ENCODE measurements at places on chromosomes 7 and 10. TPM values are rescaled to one million over a fixed set of nuclear protein-coding genes. Genes with fewer than 3 reads are reported as not detected.

DNA sequence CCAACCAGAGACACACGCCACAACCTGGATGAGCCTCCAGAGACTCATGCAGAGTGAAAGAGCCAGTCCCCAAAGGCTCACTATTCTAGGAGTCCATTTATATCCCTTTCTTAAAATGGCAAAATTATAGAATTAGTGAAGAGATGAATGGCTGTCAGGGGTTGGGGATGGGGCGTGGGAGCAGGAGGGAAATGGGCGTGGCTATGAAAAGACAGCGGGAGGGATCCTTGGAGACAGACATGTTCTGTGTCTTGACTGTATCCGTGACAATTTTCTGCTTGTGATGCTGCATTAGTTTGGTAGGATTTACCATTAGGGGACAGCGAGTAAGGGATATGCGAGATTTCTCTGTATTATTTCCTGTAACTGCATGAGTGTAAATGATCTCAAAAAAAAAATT is 33.0 kb downstream of the FAM53B start:
- no peak overlapping the region for H3K4me3 ChIP-seq
- DNase-seq = no peak
- no peak overlapping the region for H3K27ac ChIP-seq
- H3K36me3 ChIP-seq = no peaks in the 10 kb centered on the region
- peaks cover 52% of the 10 kb centered on the region for H3K4me1 ChIP-seq

Gene TMEM176A
- total RNA-seq = 2.0 TPM

DNA sequence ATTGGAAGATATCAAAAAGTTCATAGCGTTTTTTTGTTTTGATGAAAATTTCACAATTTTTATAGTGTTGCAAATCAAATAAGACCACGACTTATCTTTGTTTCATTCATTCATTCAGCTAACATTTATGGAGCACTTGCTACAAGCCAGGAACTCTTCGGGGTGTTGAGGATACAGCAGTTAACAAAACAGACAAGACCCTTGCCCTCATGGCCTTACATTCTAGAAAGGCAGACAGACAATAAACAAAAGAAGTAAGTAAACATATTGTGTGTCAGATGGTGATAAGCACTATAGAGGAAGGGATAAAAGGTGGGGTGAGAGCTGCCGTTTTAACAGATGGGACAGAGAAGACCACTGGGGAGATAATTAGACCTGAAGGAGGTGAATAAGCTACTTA is 41.6 kb upstream of the GSAP start:
- no peaks in the 10 kb centered on the region for H3K27me3 ChIP-seq
- no peak overlapping the region for H3K27ac ChIP-seq
- no peak overlapping the region for H3K4me3 ChIP-seq
- no peak for DNase-seq

GRCh38 chr7:101094376-101094775 is 9.1 kb downstream of the TRIM56 start:
- peaks cover 7% of the 10 kb centered on the region for H3K4me1 ChIP-seq
- peaks cover 12% of the 10 kb centered on the region for H3K36me3 ChIP-seq
- H3K27ac ChIP-seq = no peak overlapping the region

- peaks cover 9% of the 10 kb centered on the region for H3K27me3 ChIP-seq
- H3K27ac ChIP-seq = no peak overlapping the region
- no peaks in the 10 kb centered on the region for H3K36me3 ChIP-seq
- H3K4me1 ChIP-seq = peaks cover 8% of the 10 kb centered on the region
Measured at GRCh38 chr10:129881641-129882040, 82.4 kb downstream of the EBF3 start.

DNA sequence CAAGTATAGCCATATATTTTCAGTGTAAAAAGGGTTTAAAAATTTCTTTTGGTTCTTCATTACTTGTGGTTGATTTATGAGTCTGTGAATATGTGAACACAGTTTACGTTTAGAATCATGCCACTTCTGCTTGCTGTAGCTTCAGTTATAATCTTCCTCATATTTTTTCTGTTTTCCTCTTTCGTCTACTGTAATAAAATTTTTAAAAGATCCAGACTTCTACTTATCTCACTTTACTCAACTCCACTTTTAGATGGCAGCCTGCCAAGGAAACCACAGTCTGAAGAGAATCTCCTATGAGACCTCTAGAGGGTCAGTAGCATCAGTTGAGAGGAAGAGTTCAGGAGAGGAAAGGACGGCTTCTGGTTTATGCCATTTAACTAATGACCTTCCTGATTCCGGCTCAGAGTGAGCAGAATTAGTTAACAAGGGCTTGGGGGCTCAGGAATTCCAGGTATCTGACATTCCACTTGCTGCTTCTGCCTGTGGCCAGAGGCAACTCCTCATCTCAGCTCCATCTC is 21.4 kb downstream of the CREB5 start:
- no peaks in the 10 kb centered on the region for H3K27me3 ChIP-seq
- H3K4me1 ChIP-seq = peaks cover 9% of the 10 kb centered on the region
- H3K27ac ChIP-seq = no peak overlapping the region
- no peak overlapping the region for H3K4me3 ChIP-seq

GRCh38 chr10:63664341-63664885 is 143.2 kb downstream of the REEP3 start:
- H3K27me3 ChIP-seq = no peaks in the 10 kb centered on the region
- H3K4me1 ChIP-seq = no peaks in the 10 kb centered on the region
- H3K27ac ChIP-seq = no peak overlapping the region
- DNase-seq = no peak

GRCh38 chr7:108589199-108589598 is 19.5 kb downstream of the DNAJB9 start:
- H3K27ac ChIP-seq = no peak overlapping the region
- H3K36me3 ChIP-seq = no peaks in the 10 kb centered on the region
- H3K4me1 ChIP-seq = peaks cover 11% of the 10 kb centered on the region
- no peak overlapping the region for H3K4me3 ChIP-seq
- peaks cover 3% of the 10 kb centered on the region for H3K27me3 ChIP-seq

DNA sequence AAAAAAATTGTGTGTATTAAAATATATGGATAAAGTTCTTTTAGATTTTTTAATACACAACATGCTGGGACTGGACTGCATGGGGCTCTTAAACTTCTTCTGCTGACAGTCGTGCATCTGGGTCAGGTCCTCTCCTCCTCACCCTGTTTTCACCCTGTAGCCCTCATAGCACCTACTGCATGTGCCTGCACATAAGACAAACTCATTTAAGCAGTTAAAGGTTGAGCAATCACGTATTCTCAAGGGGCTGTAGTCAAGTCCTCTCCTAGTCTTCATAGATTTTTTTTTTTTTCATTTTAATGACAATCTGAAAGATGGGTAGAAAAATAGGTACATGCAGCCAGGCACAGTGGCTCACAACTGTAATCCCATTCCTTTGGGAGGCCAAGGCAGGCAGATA is 23.6 kb upstream of the PDCD4 start:
- H3K27ac ChIP-seq = no peak overlapping the region
- no peaks in the 10 kb centered on the region for H3K27me3 ChIP-seq
- DNase-seq = no peak
- H3K36me3 ChIP-seq = no peaks in the 10 kb centered on the region
- H3K4me1 ChIP-seq = peaks cover 10% of the 10 kb centered on the region

GRCh38 chr10:24723386-24723787 is 300 bp downstream of the ARHGAP21 start:
- H3K4me3 ChIP-seq = no peak overlapping the region
- H3K4me1 ChIP-seq = peaks cover 29% of the 10 kb centered on the region
- H3K27me3 ChIP-seq = no peaks in the 10 kb centered on the region
- no peak for DNase-seq
- H3K36me3 ChIP-seq = peaks cover 3% of the 10 kb centered on the region
- H3K27ac ChIP-seq = no peak overlapping the region

Gene RPEL1
- not detected for total RNA-seq

DNA sequence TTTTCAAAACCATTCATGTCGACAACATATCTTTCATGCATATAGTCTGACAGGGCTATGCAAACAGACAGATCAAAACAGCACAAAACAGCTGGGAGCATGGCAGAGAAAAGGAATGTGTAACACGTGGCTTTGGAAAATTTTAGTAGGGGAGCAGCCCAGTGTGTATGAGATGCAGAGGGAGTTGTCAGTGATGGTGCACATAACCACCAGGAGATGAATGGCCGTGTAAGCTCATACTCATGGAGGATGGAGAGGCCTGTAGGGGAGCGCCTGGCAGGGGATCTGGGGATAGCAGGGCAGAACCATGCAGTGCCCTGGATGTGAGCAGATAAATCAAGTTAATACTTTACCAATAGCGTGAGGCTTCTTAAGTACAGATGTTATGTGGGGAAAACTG is 45.7 kb downstream of the RHOBTB1 start:
- no peak overlapping the region for H3K27ac ChIP-seq
- H3K4me3 ChIP-seq = no peak overlapping the region
- no peaks in the 10 kb centered on the region for H3K27me3 ChIP-seq
- peaks cover 3% of the 10 kb centered on the region for H3K4me1 ChIP-seq

DNA sequence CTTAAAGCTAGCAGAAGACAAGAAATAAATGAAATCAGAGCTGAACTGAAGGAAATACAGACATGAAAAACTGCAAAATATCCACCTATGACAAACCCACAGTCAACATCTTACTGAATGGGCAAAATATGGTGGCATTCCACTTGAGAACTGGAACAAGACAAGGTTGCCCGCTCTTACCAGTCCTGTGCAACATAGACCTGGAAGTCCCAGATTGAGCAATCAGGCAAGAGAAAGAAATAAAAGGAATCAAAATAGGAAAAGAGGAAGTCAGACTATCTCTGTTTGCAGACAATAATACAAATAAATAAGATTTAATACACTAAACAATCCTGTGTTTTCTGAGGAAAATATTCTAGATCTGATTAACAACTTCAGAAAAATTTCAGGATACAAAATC is 570.5 kb upstream of the SEMA3D start:
- peaks cover 12% of the 10 kb centered on the region for H3K36me3 ChIP-seq
- H3K4me1 ChIP-seq = no peaks in the 10 kb centered on the region
- H3K27me3 ChIP-seq = no peaks in the 10 kb centered on the region

- peaks cover 7% of the 10 kb centered on the region for H3K4me1 ChIP-seq
- no peak for DNase-seq
- peak overlapping the region; percentile 35 for H3K4me3 ChIP-seq
Measured at GRCh38 chr7:139525239-139525638, 1.8 kb downstream of the CLEC2L start.

GRCh38 chr7:43769791-43770465 is 11.4 kb downstream of the BLVRA start:
- H3K27ac ChIP-seq = no peak overlapping the region
- H3K27me3 ChIP-seq = no peaks in the 10 kb centered on the region
- H3K4me3 ChIP-seq = no peak overlapping the region
- H3K4me1 ChIP-seq = no peaks in the 10 kb centered on the region
- H3K36me3 ChIP-seq = peaks cover 8% of the 10 kb centered on the region

DNA sequence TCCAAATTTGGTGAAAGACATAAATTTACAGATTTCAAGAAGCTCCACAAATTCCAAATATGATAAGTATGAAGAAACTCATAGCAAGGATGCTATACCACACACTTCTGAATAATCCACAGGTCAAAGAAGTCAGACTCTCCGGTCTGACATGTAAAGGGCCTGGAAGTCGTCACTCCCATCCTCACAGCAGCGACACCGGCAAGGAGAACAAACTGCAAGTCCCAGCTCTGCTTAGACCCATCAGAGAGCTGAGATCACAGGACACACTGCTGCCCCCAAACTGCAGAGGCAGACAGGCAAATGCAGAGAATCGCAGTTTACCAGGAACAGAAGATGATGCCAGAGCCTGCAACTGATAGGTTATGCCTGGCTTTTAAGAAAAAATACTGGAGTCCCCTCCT is 62.0 kb downstream of the AMZ1 start:
- no peaks in the 10 kb centered on the region for H3K27me3 ChIP-seq
- peaks cover 22% of the 10 kb centered on the region for H3K36me3 ChIP-seq
- no peak overlapping the region for H3K27ac ChIP-seq

Gene SYT15
- total RNA-seq = 1.4 TPM

DNA sequence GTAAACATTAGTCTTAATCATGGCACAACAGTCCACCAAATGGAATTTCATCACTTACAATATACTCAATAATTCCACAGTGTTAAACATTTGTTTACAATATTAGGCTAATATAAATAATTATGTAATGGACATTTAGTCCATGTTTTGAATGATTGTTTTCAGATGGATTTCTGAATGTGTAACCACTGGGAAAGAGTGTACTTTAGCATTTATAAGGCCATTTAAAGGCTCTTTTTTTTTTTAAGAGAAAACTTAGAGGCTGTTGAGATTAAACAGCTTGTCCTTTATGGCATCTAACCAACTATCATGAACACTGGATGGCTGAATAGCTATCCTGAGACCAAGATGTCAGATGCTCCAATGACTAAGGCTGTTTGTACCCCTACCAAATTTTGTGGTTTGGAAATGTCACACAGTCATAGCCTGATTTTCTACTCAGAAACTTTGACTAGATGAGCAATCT is 248.3 kb upstream of the GLI3 start:
- no peak overlapping the region for H3K27ac ChIP-seq
- no peaks in the 10 kb centered on the region for H3K27me3 ChIP-seq
- DNase-seq = no peak
- no peaks in the 10 kb centered on the region for H3K36me3 ChIP-seq

Gene CALML5
- total RNA-seq = not detected

Gene TFEC
- not detected for total RNA-seq

Gene GPRIN2
- 1.4 TPM for total RNA-seq

GRCh38 chr7:15167912-15168311 is 265.4 kb upstream of the DGKB start:
- H3K27ac ChIP-seq = no peak overlapping the region
- DNase-seq = no peak
- H3K36me3 ChIP-seq = no peaks in the 10 kb centered on the region

DNA sequence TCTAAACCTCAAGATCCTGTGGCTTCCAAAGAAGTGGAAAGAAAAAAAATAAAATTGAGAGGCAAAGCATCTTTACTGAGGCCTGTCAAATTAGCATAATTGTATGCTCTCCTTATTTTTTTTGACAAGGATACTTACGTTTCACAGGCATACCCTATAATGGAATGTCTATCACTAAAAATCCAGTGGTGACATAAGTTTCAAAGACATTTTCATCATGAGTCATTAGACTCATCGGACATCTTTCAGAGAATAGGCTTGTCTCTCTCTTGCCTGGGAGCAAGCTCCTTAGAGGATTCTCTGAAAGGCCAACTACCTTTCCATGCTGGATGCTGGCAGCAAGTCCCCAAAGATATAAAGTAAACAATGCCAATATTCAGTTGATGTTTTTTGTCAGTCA is 380.7 kb upstream of the STEAP1 start:
- no peaks in the 10 kb centered on the region for H3K36me3 ChIP-seq
- H3K27me3 ChIP-seq = no peaks in the 10 kb centered on the region
- no peak overlapping the region for H3K4me3 ChIP-seq
- H3K4me1 ChIP-seq = no peaks in the 10 kb centered on the region

GRCh38 chr10:9608602-9609001 is 1409.1 kb upstream of the CELF2 start:
- H3K36me3 ChIP-seq = no peaks in the 10 kb centered on the region
- H3K4me1 ChIP-seq = no peaks in the 10 kb centered on the region
- no peak overlapping the region for H3K4me3 ChIP-seq
- DNase-seq = no peak
